Trophoblast cell (in vitro differentiated cells and primary cell): ENCODE measurements at places on chromosomes 1 and 21.

- H3K27ac ChIP-seq = no peak overlapping the region
- no peak for DNase-seq
- no peak overlapping the region for H3K4me3 ChIP-seq
- peaks cover 8% of the 10 kb centered on the region for H3K36me3 ChIP-seq
Observed at GRCh38 chr1:150429805-150430204, 57.4 kb upstream of the TARS2 start.

DNA sequence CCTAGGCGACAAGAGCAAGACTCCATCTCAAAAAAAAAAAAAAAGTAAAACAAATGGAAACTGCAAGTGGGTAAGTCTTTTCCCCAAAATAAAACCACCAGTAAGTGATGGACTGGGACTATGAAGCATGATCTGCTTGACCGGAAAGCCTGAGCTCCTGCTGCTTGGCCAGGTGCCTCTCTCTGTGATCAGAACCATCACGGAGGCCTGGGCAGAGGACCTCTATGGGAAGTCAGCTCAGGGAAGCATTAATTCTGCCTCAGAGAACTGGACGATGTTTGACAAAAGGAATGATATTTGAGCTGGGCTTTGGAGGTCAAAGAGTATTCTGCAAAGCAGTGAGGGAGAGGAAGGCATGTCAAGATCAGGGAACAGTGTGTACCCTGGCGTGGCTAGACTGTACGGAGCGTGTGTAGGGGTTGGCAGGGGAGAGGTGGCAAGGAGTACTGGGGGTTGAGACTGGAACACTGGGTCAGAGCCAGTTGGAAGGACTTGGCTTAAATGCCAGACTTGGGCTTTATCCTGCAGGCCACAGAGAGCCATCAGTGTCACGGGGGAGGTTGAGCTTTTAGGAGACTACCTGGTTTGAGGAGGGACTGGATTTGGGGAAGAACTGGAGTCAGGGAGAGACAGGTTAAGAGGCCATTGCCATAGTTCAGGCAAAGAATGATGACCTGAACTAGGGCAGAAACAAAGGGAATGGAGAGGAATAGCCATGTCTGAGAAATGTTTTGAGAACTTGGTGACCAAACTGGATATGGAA lies 16.4 kb downstream of the ATP1A2 start:
- no peak overlapping the region for H3K4me3 ChIP-seq
- no peaks in the 10 kb centered on the region for H3K27me3 ChIP-seq
- H3K4me1 ChIP-seq = no peaks in the 10 kb centered on the region
- H3K36me3 ChIP-seq = no peaks in the 10 kb centered on the region
- no peak overlapping the region for H3K27ac ChIP-seq

DNA sequence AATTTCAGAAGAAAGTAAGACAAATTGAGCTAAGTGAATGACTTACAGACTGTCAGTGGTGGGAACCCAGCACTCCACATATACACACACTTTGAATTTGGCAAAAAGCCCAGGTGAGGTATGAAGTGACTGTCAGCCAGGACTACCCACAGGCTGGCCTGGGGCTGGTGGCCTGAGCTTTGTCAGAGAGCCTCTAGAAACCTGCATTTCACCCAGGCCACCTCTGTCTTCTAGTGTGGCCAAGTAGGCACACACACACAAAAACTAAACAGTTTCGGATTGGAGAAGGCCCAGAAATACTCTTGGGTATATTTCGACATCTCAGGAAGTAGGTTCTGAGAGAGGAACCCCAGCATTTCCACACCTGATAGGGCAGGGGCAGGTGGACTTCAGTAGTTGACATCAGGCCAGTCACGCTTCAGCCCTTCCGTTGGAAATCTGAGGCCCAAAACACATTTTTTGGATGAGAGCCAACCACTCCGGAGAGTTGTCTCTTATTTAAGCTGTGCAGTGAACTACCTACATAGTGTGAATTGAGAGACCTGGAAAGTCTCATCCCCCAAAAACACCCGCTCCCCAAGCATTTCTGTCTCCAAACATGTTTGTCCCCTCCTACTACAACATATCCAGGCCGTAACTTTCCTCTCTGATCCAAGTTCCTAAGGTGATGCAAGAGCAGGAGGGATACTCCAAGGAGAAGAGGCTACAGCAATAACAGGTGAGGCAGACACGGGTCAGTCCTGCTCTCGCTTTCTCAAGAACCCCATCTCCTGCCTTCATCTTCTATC lies 167.2 kb upstream of the PROX1 start:
- H3K4me3 ChIP-seq = no peak overlapping the region
- H3K36me3 ChIP-seq = no peaks in the 10 kb centered on the region
- H3K27ac ChIP-seq = no peak overlapping the region
- H3K4me1 ChIP-seq = no peaks in the 10 kb centered on the region
- H3K27me3 ChIP-seq = no peaks in the 10 kb centered on the region
- DNase-seq = no peak

DNA sequence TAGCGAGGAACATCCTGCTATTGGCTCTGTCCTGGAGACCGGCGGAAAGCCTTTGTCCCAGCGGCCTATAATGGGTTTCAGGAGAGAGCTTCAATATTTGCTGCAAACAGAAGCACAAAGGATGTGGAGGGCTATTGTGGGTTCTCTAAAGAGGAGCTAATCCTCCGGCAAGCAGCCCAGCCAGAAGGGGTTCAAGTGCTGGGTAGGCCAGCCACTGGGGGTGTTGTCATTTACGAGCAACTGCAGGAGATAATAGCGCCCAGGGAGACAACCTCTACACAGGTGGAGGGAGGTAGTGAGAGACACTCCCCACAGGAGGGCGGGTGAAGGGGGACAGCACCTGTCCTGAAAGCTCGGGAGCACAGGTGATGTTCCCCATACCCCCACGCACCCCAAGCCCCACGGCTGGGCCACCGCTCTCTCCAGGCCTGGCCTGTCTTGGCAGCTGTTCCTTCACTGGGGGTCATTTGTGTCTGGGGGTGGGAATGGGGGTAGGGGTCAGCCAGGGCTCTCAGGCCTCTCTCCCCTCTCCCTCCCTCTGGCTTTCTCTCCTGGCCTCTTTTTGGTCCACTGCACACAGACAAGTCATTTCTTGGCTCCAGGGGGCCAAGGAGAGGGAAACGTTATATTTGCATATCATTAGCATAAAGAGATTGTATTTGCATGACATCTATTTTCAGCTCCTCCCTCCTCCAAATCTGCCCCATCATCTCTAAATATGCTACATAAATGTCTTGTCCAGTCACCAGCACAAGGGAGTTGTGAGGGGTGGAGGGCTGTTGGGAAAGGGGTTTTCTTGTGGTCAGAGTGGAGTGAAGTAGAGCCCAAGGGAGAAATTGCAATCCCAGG lies 22.0 kb upstream of the SLC26A9 start:
- H3K36me3 ChIP-seq = no peaks in the 10 kb centered on the region
- no peaks in the 10 kb centered on the region for H3K4me1 ChIP-seq
- no peak overlapping the region for H3K27ac ChIP-seq
- DNase-seq = no peak
- no peak overlapping the region for H3K4me3 ChIP-seq
- no peaks in the 10 kb centered on the region for H3K27me3 ChIP-seq

- no peak overlapping the region for H3K27ac ChIP-seq
- DNase-seq = no peak
- no peak overlapping the region for H3K4me3 ChIP-seq
- H3K27me3 ChIP-seq = no peaks in the 10 kb centered on the region
- H3K4me1 ChIP-seq = peaks cover 9% of the 10 kb centered on the region
- peaks cover 35% of the 10 kb centered on the region for H3K36me3 ChIP-seq
Observed at GRCh38 chr1:20499718-20500117, 8.2 kb downstream of the MUL1 start.

- no peaks in the 10 kb centered on the region for H3K27me3 ChIP-seq
- no peak for DNase-seq
- H3K36me3 ChIP-seq = no peaks in the 10 kb centered on the region
- no peaks in the 10 kb centered on the region for H3K4me1 ChIP-seq
Observed at GRCh38 chr1:204487256-204487615, 7.4 kb downstream of the PIK3C2B start.

- H3K36me3 ChIP-seq = no peaks in the 10 kb centered on the region
- H3K27ac ChIP-seq = no peak overlapping the region
- no peaks in the 10 kb centered on the region for H3K27me3 ChIP-seq
- H3K4me3 ChIP-seq = no peak overlapping the region
Observed at GRCh38 chr1:223331929-223332328, 32.0 kb downstream of the SUSD4 start.

GRCh38 chr1:203287898-203288297 lies 17.4 kb upstream of the BTG2 start:
- no peaks in the 10 kb centered on the region for H3K36me3 ChIP-seq
- H3K4me1 ChIP-seq = peaks cover 22% of the 10 kb centered on the region
- H3K4me3 ChIP-seq = no peak overlapping the region
- H3K27ac ChIP-seq = no peak overlapping the region
- DNase-seq = no peak
- H3K27me3 ChIP-seq = no peaks in the 10 kb centered on the region

DNA sequence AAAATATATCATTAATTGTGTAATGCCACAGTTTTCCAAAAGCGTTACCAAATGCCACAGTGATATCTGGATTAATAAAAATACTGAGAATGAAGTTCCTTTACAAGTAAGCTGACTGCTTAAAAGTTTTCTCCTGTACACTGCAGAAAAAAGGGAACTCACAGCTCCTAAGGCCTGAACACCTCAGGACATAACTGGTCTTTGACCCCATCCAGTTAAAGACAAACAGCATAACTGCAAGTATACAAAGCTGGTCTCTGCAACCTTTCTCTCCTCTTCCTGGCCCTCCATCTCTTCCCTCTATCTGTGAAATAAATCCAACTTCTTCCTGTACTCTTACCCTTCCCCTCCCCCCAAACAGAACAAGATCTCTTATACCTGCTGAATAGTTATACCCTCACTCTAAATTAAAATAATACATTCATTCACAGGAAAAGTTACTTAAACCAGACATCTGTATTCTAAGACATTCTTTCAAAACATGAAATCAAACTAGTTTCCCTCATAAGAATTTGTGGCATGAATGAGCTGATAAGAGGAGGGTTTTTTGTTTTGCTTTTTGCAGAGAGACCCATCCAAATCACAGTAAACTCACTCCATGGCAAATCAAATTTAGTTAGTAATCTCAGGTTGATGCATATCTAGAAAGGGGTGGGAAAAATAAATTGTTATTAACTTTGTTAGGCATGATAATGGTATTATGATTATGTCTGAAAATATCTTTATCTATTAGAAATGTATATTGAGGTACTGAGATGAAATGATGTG lies 2.9 kb downstream of the DIPK1A start:
- H3K4me3 ChIP-seq = no peak overlapping the region
- peak; percentile 50 for DNase-seq
- H3K27ac ChIP-seq = no peak overlapping the region
- no peaks in the 10 kb centered on the region for H3K27me3 ChIP-seq
- no peaks in the 10 kb centered on the region for H3K4me1 ChIP-seq
- no peaks in the 10 kb centered on the region for H3K36me3 ChIP-seq

GRCh38 chr1:153072806-153073726 lies 1.7 kb upstream of the SPRR2B start:
- no peaks in the 10 kb centered on the region for H3K27me3 ChIP-seq
- no peak for DNase-seq
- no peak overlapping the region for H3K4me3 ChIP-seq
- H3K36me3 ChIP-seq = no peaks in the 10 kb centered on the region
- no peak overlapping the region for H3K27ac ChIP-seq

DNA sequence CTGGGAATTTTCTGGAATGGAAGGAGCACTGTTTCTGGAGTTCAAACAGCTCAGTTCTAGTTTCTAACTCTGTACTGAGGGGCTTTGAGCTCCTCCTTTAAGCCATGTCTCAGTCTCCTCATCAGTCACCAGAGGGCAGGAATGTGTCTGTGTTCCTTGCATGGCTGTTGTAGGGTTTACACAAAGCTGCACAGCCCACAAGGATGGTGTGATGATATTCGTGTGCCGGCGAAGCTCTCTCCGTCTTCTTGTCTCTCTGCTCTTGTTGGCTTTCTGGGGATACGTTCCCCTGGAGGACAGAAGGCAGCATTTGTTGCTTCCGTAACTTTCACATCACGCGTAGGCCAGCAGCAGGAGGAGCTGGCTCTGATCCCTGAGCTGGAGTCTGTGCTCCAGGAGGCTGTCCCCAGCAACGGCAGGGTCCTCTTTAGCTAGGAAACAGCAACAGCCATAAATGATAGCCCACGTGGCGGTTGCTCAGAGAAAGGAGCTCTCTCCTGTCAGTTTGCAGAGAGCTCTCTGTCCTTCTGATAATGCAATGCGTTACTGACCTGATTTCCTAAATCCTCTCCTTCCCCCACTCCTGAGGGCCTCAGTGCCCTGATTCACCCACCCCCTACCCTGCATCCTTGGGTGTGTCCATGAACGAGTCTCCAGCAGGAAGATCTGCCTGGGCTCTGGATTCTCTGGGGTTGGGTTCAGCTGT lies 189.2 kb upstream of the VAMP3 start:
- no peak overlapping the region for H3K27ac ChIP-seq
- no peaks in the 10 kb centered on the region for H3K36me3 ChIP-seq
- H3K4me1 ChIP-seq = no peaks in the 10 kb centered on the region
- no peak for DNase-seq
- no peaks in the 10 kb centered on the region for H3K27me3 ChIP-seq

GRCh38 chr1:218376722-218377121 lies 31.6 kb downstream of the TGFB2 start:
- peak overlapping the region; percentile 71 for H3K27ac ChIP-seq
- no peak overlapping the region for H3K4me3 ChIP-seq
- H3K4me1 ChIP-seq = peaks cover 30% of the 10 kb centered on the region
- H3K27me3 ChIP-seq = no peaks in the 10 kb centered on the region

- peak; percentile 85 for DNase-seq
- H3K27me3 ChIP-seq = no peaks in the 10 kb centered on the region
- H3K36me3 ChIP-seq = no peaks in the 10 kb centered on the region
- no peak overlapping the region for H3K4me3 ChIP-seq
Observed at GRCh38 chr1:165257969-165258459, 98.5 kb downstream of the LMX1A start.

GRCh38 chr1:234707641-234708040 lies 97.7 kb upstream of the IRF2BP2 start:
- no peak overlapping the region for H3K27ac ChIP-seq
- H3K4me1 ChIP-seq = peaks cover 8% of the 10 kb centered on the region
- H3K4me3 ChIP-seq = no peak overlapping the region
- H3K36me3 ChIP-seq = no peaks in the 10 kb centered on the region
- no peak for DNase-seq

- H3K36me3 ChIP-seq = no peaks in the 10 kb centered on the region
- no peak overlapping the region for H3K4me3 ChIP-seq
Observed at GRCh38 chr1:95012389-95012788, 60.4 kb downstream of the ALG14 start.

- no peak overlapping the region for H3K27ac ChIP-seq
- H3K4me1 ChIP-seq = peaks cover 20% of the 10 kb centered on the region
- DNase-seq = no peak
- no peak overlapping the region for H3K4me3 ChIP-seq
Observed at GRCh38 chr1:33246171-33246570, 10.1 kb upstream of the ZNF362 start.

- H3K4me1 ChIP-seq = peaks cover 5% of the 10 kb centered on the region
- no peak overlapping the region for H3K4me3 ChIP-seq
- H3K27ac ChIP-seq = no peak overlapping the region
- peak; percentile 70 for DNase-seq
- H3K27me3 ChIP-seq = no peaks in the 10 kb centered on the region
Observed at GRCh38 chr1:182185842-182186756, 124.6 kb upstream of the ZNF648 start.
